Stimulated activated CD8-positive, alpha-beta memory T cell treated with anti-CD3 and anti-CD28 coated beads, Interleukin-2, amount 100 ng/mL, for 1 hour (primary cell): ENCODE measurements at places on chromosomes 6 and 20.

DNA sequence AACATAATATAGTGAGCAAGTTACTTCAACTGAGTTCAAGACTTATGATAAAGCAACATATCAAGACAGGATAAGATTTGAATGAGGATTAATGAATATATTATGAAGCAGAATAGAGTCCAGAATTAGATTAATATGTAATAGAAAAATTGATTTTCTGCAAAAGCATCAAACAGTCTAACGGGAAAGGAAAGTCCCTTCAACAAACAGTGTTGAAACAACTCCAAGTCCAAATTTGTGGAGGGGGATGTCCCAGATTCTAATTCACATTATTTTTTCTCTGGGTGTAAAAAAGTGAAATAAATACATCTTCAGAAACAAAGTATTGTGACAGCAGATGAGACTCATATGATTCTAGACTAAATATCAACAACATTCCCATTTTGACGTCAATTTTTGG is 289.7 kb downstream of the C6orf118 start:
- no peak for DNase-seq

GRCh38 chr6:22366214-22366613 is 69.4 kb upstream of the PRL start:
- DNase-seq: no peak

DNA sequence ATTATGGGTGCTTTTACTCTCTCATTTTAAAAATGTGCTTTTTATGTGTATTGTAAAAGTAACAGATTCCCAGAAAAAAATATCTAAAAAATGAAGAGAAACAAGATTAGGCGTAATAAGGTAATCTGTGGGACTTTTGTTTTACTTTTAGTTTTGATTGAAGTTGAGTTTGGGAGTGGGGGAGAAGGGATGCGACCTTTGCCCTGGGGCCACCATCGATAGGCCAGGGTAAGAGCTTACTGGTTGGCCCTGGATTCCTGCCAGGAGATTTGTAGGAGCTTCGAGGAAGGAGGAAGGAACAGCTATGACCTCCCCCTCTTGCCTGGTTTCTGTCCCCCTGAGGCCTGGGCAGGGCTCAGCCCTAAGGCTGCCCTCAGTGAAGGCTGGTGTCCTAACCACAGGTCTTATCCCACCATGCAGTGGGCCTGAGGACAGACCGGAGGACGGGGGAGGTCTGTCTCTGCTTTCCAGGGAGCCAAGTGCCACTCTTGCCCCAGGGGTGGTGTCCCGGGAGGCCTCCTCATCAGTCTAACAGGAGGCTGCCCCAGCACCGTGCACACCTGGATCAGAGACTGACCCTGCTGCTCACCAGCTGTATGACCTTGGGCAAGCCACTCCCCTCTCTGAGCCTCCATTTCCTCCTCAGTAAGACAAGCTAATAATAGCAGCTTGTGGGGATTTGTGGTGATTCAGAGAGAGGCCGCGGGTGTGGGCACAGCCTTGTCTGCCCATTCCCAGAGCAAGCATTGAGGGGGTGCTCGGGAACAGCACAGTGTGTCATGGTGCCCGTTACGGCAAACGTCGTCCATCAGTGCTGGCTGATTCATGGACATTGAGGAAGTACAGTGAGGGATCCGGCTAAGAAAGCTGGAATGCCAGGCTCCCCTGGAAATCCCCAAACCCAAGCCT is 21.2 kb downstream of the TGM2 start:
- DNase-seq: no peak

- DNase-seq: no peak
Observed at GRCh38 chr6:34201455-34202107, 35.1 kb upstream of the HMGA1 start.

GRCh38 chr6:84758486-84758885 is 5.9 kb downstream of the TBX18 start:
- DNase-seq: no peak

GRCh38 chr20:9255171-9255570 is 186.3 kb downstream of the PLCB4 start:
- DNase-seq: no peak

DNA sequence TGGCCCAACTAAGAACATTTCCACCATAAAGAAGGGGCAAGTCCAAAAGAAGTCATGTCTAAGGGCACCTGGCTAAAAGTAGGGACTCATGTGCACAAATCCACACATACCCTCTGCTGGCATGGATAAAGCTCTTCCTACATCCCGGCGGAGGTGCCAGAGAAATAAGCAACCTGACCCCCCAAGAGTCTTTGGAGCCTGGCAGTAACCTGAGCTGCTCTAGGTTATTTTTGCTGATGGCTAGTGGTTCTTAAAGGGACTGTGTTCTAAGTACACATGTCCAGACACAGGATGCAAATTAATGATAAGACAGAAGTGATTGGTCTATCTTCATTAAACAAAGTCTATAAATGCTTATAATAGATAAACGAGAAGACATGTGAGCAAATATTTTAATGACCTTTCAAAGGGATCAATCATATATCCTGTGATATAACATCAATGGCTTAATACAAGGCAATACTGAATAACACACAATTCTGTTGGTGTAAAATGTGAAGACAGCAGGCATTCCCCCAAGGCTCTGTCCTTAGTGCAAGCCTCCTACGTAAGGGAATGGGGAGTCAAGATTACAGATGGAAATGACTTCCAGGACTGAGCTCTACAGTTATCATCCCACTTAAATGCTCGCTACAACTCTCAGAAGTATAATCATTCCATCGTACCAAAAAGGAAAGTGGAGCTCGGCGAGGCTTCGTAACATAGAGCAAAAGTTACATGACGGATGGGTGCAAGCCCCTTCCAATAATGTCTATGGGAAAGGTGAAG is 52.5 kb downstream of the HIVEP2 start:
- DNase-seq: no peak

GRCh38 chr6:56642366-56643261 is at the start of gene DST:
DST (minus strand) TSS chr6:56642889.
- DNase-seq: no peak

DNA sequence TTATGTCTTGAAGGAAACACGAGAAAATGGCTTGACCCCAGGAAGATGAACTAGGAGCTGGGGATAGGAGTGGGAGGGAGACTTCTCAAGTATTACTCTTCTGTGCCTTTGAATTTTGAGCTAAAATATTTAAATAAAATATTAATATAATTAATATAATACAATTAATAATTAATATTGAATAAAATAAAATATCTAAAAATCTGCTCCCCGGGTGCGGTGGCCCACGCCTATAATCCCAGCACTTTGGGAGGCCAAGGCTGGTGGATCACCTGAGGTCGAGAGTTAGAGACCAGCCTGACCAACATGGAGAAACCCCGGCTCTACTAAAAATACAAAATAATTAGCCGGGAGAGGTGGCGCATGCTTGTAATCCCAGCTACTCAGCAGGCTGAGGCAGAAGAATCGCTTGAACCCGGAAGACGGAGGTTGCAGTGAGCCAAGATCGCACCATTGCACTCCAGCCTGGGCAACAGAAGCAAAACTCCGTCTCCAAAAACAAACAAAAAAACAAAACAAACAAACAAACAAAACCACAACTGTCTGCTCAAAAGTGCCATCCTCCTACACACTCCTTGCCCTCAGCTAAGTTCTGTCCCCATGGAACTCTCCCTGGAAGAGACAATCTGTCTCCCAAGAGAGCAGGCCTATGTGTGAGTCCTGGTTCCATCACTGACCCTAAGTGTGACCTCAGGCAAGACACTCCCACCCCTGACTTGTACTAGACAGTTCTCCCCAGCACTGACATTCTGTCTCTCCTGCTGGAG is 13.7 kb upstream of the TRIB3 start:
- no peak for DNase-seq

- no peak for DNase-seq
Observed at GRCh38 chr6:78947529-78947928, 80.2 kb downstream of the IRAK1BP1 start.

- DNase-seq: no peak
Observed at GRCh38 chr20:40953416-40953815, 75.2 kb upstream of the TOP1 start.

GRCh38 chr6:2434912-2435311 is 189.5 kb upstream of the GMDS start:
- DNase-seq: no peak

GRCh38 chr6:135820340-135820739 is 31.2 kb upstream of the PDE7B start:
- no peak for DNase-seq

- no peak for DNase-seq
Observed at GRCh38 chr20:13865791-13866351, 81.0 kb downstream of the NDUFAF5 start.

DNA sequence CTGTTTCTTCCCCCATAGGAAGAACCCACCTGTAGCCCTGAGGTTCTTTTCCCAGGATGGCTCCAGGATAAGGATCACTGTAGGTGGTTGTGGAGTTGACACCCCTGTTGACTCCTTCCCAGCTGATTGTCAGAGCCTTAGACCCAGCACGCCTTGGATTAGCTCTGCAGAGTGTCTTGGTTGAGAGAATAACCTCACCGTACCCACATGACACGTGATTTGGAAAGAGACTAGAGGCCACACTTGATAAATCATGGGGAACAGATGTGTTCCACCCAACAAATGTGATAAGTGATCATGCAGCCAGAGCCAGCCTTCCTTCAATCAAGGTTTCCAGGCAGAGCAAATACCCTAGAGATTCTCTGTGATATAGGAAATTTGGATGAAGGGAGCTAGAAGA is 12.2 kb downstream of the BTN3A1 start:
- no peak for DNase-seq

DNA sequence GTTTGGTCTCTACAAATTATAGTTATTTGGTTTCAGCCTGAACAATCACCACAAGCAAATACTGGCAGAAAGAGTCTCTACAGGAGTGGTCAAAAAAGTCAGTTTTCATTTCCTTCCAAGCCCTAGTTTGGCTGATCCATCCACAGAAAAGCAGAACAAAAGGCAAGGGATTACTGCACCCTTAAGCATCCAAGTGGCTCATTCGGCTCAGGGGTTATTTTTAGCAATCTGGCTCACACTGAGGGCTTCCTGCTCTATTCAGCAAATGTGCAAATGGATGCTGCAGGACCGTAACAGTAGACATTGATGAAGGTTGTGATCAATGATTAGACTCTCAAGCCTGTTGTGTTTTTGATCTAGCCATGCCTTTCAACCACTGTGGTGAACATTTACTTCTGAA is 62.2 kb upstream of the FABP7 start:
- no peak for DNase-seq

DNA sequence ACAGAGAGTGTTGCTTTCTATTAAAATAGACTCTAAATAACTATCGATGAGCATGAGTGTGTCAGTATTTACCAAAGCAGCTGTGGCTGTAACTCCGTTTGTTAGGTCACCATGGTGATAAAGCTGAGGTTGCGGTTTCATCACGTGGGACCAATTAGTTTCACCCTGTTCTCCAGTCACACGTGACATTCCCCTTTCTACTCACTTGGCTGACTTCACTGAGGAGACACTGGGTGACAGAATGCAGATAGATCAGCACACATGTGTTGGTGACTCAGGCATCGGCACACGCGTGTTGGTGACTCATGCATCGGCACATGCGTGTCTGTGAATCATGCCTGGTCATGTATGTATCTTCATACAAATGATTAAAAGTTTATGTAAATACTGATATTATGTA is 285.4 kb downstream of the THBS2 start:
- DNase-seq: no peak

GRCh38 chr20:56587307-56588041 is 41.6 kb upstream of the TFAP2C start:
- no peak for DNase-seq

DNA sequence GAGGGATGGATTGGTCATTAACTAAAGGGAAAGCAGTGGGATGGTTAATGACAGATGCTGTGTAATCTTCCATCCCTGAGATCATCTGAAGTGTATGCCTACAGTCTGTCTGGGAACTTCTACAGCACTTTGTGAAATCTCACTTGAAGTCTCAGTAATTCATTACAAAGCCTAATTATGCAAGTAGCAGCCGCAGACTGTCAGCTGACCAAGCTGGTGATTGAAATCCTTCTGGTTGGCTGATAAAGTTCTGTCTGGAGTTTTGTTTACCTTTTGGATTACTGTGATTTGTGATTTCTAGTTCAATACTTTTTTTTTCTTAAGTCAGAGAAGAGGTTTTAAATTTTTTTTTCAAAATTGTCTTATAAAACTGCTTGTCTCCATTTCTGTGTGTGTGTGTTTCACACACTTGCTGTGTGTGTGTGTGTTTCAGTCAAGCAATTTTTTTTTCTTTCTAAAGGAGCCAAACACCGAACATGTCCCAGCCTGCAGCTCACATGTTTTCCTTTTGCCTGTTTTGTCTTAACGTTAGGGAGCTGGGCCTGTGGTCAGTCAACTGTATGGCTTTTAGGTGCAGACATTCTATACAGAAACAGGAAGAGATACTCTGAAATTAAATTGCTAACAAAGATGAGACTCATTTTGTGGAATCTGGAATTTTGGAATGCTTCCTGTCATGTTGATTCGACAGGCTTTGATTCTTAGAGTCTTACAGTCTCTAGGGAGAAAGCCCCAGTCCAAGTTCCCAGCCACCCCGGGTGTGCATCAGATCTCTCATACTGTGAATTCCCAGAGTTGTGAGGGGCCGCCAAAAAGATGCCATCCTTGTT is 28.5 kb upstream of the ADGRF4 start:
- DNase-seq: no peak

GRCh38 chr6:83636800-83637199 is 72.1 kb downstream of the SNAP91 start:
- no peak for DNase-seq

DNA sequence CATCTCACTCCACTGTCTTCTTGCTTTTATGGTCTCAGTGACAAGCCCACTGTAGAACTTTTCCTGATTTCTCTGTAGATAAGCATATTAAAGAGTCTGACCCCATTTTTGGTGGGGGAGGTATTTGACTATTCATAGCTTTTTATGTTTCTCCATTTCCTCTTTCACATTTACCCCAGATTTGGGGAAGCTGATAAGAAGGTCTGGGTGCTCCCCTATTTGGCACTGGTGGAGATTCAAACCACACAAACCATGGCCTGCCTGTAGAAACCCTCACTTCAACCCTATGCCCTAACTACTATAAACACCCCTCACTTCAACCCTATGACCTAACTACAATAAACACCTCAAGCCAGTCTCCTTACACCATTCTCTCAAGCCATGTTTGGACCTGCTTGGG is 196.2 kb upstream of the SYNDIG1 start:
- no peak for DNase-seq

DNA sequence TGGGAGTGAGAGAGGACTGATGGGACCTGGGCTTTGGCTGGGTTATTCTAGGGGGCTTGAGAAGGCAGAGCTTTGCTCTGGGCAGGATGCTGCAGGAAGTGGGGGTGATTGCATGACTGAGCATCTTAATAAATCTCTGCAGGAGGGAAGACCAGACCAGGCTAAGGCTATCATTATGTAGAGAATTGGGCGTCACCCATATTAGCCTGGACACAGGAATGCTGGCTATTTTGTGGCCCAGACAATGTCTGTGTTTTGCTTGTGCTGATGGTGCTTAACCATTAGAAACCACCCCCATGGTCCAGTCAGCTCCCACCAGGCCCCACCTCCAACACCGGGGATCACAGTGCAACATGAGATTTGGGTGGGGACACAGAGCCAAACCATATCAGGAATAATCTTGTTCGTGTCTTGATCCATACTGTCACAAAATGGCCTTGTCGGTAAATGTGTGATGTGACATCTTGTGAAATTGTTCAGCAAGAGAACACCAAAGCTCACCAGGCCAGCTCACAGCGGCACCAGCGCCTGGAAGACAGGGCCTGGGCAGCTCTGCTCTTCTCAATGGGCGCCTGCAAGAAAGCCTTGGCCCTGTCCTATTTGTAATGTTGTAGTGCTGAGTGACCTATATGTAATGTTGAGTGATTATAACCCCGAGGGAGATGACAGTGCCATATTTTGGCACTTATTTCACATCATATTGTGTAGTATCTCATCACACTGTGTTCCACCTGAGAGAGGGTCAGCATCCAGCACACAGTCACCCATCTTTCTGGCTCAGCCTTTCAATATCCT is 211.8 kb downstream of the QKI start:
- DNase-seq: no peak

- DNase-seq: no peak
Observed at GRCh38 chr6:100724222-100724621, 156.9 kb downstream of the ASCC3 start.
